SK-N-SH (cell line): ENCODE measurements at places on chromosomes 3 and 15.

GRCh38 chr3:57730682-57731081 is 25.4 kb upstream of the SLMAP start:
- no peak for DNase-seq

DNA sequence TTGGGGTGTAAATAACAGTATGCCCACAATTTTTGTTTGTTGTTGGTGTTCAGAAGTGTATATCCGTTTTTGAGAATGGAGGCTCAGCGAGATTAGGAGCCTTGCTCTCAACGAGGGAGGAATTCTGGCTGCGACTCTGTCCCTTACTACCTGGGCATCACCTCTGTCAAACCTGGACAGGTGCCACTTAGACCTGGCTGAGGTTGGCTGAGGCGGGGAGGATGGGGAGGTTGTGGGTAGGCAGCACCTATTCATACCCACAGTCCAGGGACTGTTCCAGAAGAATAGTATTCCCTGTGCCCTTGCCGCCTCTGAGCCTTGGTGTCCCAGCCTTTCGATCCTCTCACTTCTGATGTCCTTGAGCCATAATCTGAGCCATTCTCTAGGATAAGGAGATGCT is 99.9 kb downstream of the LINGO1 start:
- no peak for DNase-seq

GRCh38 chr15:71066983-71067382 is 48.3 kb upstream of the THSD4 start:
- DNase-seq: no peak

DNA sequence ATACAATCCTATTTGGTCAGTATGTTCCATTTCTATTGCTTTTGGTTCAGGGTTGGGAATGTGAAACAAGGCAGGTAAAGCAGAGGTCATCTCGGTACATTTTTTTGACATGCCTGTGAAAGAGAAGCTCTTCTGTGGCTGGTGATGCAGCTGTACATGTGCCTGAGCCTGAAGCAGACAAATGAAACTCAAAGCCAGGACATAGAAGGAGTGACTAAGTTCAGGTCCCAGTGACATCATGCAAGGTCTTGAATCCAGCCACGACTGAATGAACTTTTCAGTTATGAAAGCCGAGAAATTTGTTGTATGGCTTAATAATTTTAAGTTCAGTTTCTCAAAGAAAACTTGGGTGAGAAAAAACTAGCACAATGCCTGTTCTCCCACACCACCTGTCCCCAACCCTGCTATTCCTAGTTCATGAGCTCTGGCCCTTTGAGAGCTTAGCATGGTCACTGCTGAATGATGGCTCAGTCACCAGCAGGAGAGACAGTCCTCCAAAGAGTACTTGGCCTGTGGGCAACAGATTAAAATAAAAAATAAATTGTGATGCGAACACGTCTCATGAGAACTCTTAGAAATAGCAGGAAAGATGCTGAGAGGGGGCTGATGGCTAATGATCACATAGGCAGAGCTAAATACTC is 600.2 kb upstream of the GRM7 start:
- no peak for DNase-seq

DNA sequence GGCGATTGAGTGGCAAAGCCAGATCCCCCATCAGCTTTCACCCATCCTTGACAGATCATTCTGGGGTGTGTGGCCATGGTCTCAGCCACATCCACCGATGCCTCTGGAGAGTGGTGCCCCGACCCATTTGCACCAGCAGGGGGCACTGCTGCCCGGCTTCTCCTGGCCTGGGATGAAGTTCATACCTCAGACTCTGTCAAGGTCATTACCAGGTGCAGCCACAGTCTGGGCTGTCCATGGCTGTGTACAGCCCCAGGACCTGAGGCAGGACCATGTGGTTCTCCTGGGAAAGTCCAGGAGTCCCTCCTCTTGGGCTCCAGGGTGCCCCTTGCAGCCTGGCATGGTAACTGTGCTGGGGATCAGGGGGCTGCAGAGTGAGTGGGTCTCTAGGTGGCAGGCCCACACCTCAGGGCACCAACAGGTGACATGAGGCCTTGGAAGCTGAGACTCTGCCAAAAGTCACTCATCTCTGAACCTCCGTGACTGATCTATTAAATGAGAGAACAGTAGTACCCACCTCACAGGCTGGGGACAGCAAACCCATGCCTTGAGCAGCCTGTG is 67.2 kb downstream of the CACNA2D2 start:
- DNase-seq: peak; percentile 85

- DNase-seq: no peak
Measured at GRCh38 chr3:126465928-126466544, 9.7 kb downstream of the ZXDC start.

DNA sequence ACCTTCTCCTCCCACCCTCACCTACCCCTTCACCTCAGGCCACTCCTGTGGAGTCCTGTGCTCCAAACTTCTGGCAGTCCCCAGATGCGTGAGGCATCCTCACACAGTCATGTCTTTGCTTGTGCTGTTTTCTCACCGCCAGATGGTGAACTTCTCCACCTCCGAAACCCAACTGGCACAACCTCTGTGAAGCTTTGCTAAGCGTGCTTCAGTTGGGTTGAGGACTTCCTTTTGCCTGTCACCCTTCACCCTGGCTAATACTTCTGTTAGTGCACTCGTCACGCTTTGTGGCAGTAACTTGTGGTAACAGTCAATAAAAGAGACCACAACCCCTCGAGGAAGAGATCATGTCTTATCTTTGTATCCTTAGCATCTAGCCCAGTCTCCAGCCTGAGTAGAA is 42.0 kb upstream of the SKOR1 start:
- DNase-seq: no peak

DNA sequence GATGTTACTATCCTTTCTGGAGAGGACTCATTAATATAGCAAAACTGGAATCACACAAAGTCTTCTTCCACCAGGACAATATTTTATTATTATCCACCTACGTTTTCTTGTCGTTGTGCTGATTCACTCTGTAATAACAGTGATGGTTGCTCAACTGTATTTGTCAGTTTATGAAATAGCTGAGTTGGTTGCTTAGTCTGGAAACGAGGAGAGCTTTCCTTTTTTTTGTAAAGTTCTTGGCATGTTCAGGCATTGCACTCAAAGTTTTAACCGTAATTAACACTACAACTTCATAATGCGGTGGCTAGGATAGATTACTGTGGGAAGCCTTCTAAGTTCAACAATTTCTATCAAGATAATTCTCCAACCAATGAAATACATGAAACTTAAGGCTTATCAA is 131.2 kb downstream of the RAP2B start:
- DNase-seq: no peak

GRCh38 chr3:82137861-82138260 is 376.4 kb upstream of the GBE1 start:
- DNase-seq: no peak

GRCh38 chr3:126667631-126668449 is 12.9 kb upstream of the TXNRD3 start:
- no peak for DNase-seq

DNA sequence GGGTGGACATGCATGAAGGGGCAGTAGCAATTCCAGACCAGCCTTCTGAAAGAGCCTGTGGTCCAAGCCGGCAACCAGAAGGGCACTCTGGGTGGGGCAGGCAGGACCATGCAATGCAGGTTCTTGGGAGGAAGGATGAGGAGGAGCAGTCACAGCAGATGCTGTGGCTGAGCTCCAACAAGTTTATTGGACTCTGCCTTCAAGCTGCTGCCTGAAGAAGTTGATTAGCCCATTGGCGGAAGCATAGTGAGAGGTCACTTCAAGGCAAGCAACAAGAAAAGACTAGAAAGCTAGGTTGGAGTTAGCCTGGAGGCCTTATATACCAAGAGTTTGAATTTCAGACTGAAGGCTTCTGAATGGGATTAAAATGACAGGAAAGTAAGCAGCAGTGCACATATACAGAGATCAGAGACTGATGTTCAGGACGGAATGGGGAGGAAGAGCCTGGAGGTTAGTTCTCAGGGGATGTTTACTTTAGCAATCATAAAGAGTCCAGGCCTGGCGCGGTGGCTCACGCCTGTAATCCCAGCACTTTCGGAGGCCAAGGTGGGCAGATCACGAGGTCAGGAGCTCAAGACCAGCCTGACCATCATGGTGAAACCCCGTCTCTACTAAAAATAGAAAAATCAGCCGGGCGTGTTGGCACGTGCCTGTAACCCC is 39.9 kb downstream of the SFMBT1 start:
- no peak for DNase-seq

GRCh38 chr15:40279437-40280141 is 3.3 kb downstream of the ANKRD63 start:
- peak; percentile 91 for DNase-seq

- DNase-seq: no peak
Measured at GRCh38 chr3:182105875-182106274, 394.1 kb downstream of the SOX2 start.

GRCh38 chr15:57606816-57607215 is 15.1 kb downstream of the MYZAP start:
- DNase-seq: no peak

DNA sequence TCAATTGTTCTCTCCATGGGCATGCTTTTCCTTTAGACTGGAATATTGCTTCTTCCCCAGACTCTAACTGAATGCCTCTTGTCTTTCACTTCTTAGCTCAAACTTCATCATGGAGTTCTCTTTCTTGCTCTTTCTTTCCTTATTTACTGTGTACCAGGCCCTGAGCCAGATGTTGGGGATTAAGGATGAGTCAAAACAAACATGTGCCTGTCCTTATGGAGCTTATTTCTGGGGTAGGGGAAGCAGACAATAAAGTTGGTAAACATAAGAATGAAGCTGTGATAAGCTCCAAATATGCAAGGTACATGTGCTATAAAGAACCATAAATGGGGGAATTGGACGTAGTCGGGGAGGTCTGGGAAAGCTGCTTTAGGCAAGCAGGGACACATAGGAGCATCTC is 145.8 kb downstream of the ALDH1A2 start:
- DNase-seq: no peak

GRCh38 chr3:41991437-41991836 is 29.5 kb upstream of the ULK4 start:
- DNase-seq: peak; percentile 50

DNA sequence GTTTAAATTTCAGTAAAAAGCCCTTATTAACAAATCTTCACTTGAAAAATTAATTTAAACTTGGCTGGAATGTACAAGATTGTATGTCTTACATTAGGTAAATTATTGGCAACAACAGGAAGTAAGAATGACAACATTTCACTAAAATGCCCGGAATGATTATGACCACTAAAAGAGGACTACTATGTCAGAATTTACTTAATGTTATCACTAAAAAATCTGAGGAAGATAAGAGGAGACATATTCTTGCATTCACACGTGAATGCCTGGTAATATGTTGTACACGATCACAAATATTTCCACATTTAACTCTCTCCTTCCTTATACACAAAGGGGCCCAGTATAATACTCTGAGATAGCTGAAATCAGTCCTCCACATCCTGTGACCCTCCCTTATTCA is 29.7 kb downstream of the VGLL3 start:
- DNase-seq: no peak

DNA sequence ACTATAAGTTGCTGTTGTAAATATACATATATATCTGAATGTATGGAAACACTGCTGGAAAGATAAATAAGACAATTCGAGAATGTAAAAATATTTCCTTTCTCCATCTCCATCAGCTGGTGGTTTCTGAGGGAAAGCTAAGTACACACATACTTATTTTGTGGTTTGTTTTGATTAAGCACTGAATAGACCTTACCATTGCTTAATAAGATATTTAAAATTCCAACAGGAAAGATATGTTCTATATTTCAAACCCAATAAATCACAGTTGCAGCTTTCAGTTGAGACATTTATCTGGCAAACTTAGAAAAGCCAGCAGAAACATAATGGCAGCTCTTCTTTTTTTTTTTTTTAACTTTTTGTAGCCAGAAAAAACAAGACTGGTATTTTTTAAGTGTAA is 160.4 kb downstream of the VGLL3 start:
- no peak for DNase-seq

DNA sequence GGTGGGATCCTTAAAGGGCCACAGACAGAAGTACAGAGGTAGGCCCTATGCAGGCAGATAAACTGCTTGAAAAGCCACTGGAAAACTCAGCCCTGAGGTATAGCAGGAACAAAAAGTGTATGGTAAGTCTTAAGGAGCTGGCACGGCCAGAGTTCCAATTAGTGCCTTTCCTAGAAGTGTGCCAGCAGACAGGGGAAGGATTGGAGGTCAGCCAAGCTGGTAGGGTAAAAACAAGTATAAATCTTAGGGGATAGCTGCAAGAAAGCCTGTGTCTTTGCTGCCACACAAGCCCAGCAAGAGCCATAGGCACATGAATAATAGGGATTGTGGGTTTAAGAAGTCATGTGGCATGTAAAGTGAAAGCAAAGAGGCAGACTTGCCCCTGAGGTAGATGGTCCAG is 582.5 kb downstream of the PLOD2 start:
- DNase-seq: no peak

DNA sequence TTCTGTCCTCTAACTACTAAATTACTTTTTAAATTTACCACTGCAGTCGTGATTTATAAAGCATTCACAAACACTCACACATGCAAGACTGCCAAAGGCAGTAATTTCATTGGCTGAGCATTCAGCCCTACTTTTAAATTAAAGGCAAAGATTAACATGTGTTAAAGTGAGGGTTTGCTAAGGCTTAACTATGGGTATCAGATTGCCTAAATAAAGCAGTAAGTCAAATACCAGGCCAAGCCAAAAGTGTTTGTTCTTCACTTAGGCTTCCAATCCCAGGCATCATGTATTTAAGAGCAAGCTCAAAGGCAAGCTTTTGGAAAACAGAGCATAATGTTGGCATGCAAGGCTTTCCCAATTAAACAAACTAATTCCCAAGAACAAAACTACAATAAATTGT is 187.3 kb downstream of the SUCNR1 start:
- DNase-seq: no peak

DNA sequence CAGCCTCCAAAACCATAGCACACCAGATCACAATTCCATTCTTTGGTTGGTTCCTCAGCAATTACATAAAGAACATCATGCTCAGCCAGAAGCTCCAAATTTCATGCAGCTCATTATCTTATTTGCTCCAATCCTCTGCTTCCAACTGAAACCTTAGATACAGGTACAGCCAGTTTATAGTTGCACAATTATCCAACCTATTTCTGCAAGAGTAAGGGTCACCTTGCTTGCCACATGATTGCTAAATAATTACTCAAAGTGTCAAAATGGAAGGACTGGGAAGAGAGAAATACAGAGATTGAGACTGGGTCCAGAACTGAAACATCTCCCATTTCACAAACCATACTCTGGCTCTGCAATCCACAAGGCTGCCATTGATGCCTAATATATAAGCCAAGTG is 23.4 kb upstream of the SHC4 start:
- DNase-seq: no peak

- no peak for DNase-seq
Measured at GRCh38 chr15:85785887-85786780, 8.6 kb downstream of the KLHL25 start.

- DNase-seq: no peak
Measured at GRCh38 chr3:169610888-169611291, 52.6 kb downstream of the MECOM start.
